Stimulated activated CD8-positive, alpha-beta memory T cell treated with anti-CD3 and anti-CD28 coated beads, Interleukin-2, amount 100 ng/mL, for 1 hour (primary cell): ENCODE measurements at places on chromosomes 13 and 19.

DNA sequence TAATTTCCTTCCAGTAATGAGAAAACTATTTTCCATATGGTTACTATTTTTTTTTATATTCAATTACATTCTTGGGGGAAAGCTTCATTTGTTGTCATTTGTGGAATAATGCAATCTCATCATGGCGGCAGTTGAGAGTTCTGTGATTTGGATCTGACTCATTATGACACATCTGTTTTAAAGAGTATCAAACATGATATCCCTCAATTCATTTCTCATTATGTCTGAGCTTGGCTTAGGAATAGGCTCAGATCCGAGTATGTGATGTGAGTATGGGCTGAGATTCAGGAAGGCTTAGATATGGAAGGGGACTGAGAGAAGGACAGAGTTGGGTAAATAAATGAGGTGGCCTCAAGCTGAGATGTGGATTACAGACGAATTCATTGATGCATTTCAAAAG lies 64.4 kb downstream of the POSTN start:
- no peak for DNase-seq

- DNase-seq = no peak
These were observed 234.0 kb downstream of the B3GLCT start for GRCh38 chr13:31433746-31434145.

GRCh38 chr19:35306473-35307246 lies 14.7 kb downstream of the MAG start:
- no peak for DNase-seq

- DNase-seq = no peak
These were observed 5.4 kb upstream of the CDC37 start for GRCh38 chr19:10408511-10409283.

DNA sequence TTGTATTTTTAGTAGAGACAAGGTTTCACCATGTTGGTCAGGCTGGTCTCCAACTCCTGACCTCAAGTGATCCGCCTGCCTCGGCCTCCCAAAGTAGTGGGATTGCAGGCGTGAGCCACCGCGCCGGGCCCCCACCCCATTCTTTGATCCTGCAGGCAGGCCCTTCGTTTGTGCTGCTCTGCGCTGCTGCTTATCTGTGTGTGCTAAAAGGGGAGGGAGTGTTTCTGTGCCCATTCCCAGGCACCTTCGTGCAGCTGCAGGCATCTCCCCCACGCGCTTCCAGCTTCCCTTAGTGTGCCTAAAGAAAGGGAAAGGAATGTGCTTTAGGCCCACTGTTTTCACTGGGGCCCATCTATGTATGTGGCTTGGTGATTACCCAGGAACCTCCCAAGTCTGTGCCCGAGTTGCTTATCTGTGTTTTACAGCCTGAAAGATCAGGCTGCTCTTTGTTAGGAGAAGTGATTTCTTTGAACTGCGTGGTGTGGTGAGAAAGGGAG lies 27.2 kb downstream of the EPN1 start:
- DNase-seq = no peak

GRCh38 chr19:18674616-18675015 lies 8.9 kb upstream of the CRTC1 start:
- no peak for DNase-seq

DNA sequence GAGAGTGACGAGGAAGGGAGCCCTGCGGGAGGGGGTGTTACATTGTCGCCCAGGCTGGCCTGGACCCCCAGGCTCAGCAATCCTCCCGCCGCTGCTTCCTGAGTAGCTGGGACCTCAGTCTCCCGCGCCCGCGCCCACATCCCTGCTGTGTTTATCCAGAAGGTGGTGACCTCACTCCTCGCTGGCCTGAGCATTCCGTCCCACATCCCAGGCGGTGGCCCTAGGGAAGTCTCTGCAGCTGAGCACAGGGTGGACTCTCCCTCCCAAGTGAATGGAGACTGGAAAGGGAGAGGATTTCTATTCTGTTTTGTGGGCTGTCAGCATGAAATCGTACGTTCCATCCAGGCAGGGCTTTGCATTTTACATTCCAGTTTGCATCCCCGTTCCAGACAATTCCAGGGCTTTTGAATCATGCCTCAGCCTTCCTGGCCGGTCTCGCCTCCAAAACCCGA lies 401 bp upstream of the ZNF765 start:
- no peak for DNase-seq

GRCh38 chr19:7492142-7492541 lies 3.3 kb upstream of the PEX11G start:
- DNase-seq = no peak
